ENCODE measurements at places on chromosomes 11 and 22. TPM values are rescaled to one million over a fixed set of nuclear protein-coding genes. Genes with fewer than 3 reads are reported as not detected.

OR5AS1 gene
- total RNA-seq = not detected

PRODH gene
- total RNA-seq = 67.4 TPM

FAT3 gene
- 78.0 TPM for total RNA-seq

RASSF7 gene
- total RNA-seq = 59.1 TPM

TRIM29 gene
- 0.28 TPM for total RNA-seq

MS4A15 gene
- not detected for total RNA-seq

GRCh38 chr11:67006029-67006884 lies 16.7 kb upstream of the SYT12 start:
- DNase-seq = peak; percentile 88

DNA sequence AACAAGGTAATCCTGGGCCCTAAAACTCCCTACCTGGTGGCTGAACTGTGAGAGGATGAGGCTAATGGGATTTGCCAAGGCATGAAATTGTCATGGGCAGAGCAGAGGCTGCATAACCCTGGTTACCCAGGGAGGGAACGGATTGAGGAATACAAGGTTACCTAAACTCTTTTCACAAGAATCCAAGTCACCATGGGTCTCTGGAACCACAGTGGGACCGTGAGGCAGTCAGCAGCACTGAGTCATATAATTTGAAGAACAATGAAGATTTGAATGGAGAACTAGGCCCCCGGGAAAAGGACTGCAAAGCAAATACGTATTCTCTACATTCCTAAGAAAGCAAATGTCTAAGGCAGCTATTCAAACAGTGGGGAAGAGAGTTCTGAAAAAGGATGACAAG lies 19.8 kb downstream of the CAT start:
- no peak for DNase-seq

GRCh38 chr11:134385774-134386565 lies 26.1 kb downstream of the B3GAT1 start:
- DNase-seq = no peak

DNA sequence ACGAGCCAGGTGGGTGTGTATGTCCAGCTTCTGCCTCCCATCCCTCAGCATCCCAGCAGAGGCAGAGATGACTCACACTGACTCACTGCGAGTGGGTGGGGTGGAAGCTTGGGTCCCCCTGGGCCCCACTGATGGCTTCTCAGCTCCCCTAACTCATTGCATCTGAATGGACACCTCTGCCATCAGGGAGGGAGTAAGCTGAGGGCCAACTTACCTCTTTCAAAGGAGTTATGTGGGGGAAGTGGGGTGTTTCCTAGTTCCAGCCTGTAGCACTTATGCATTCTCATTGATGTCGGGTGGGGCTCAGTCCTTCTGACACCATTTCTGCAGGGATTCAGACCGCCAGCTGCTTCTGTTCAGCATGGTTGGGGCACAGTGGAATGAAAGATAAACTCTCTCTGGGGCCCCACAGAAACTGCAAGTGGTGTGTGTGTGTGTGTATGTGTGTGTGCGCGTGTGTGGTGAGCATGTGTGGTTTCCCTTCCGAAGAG lies 1425.8 kb downstream of the TBC1D22A start:
- DNase-seq = no peak

- no peak for DNase-seq
These were observed 243.3 kb upstream of the B3GAT1 start for GRCh38 chr11:134655189-134655989.

DNA sequence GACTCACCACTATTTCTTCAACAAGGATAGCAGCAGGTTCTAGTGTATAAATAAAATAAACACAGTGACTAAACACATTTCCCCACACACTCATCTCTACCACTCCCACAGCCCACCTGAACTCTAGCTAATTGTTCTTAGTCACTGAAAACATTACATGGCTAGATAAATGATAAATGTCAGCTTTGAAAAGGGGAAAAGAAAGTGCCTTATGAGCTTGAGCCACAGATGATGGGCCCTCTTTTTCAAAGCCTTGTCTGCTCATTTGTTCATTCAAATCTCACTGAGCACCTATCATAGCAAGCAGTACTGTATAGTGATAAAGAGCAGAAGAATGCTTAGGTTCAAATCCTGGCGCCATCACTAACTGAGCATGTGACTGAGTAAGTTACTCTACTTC lies 58.3 kb downstream of the SIK3 start:
- no peak for DNase-seq

- no peak for DNase-seq
These were observed 31.4 kb upstream of the BRSK2 start for GRCh38 chr11:1358286-1358685.

- DNase-seq = no peak
These were observed 15.7 kb upstream of the GNB1L start for GRCh38 chr22:19870153-19871022.

- DNase-seq = no peak
These were observed 87.7 kb downstream of the TRIM44 start for GRCh38 chr11:35750315-35750714.

GRCh38 chr11:35163209-35163608 lies 24.2 kb downstream of the CD44 start:
- DNase-seq = no peak

DNA sequence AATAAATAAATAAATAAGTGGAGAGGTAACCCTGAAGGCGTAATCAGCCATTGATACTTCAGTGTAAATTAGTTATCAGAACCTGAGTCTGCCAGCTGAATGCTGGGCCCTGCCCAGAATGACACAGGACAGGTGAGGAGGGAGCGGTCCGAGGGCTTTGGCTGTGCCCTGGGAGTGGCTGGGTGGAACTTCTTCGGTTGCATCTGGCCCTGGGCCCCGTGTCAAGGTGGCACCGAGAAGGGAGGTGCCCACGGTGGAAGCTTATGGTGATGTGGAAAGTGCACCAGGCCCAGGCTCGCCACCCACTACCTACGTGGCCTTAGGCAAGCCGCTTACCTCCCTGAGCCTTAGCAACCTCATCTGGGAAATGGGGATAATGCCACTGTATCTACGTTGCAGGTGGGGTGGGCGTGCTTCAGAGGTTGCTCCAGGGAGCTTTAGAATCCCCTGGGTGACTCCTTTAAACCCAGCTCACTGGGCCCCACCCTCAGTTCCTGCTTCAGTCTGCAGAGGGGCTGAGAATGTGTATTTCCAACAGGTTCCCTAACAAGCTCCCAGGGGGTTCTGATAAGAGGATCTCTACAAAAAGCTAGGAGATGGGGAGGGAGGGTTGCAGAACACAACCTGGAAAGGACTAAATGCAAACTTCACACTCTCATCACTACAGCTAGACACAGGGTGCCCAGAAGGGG lies 38.8 kb downstream of the TXN2 start:
- DNase-seq = no peak

All from GM23338 (cell line).